ENCODE measurements at places on chromosomes 7 and 10. TPM values are rescaled to one million over a fixed set of nuclear protein-coding genes. Genes with fewer than 3 reads are reported as not detected.

Gene TMEM229A
- polyA plus RNA-seq = not detected

DNA sequence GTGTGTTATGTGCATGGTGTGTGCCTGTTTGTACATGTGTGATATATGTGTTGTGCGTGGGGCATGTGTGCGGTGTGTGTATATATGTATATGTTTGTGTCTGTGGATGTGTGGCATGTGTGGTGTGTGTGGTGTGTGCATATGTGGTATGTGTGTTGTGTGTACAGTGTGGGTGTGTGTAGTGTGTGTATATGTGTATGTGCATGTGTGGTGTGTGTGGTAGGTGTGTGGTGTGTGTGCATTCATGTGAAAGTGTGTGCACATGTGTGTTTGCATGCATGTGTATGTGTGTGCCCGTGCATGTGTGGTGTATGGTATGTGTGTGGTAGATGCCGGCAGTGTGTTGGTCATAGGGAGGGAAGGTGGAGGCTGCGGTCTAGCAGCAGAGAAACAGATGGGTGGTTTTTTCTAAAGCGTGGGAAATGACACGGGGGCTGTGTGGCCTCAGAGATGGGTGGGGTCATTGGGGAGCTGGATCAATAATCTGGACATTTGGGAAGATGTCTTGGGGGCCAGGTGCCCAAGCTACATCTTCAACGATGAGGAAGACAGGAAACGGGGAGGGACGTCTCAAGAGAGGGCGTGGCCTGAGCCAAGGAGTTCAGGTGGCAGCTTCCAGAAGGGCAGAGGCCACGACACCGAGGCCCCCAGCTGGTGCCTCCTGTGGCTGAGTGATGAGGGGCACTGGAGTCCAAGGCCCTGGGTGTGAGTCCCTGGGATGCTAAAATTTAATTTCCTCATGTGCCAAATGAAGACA is 481.3 kb downstream of the DNAJB6 start:
- no peaks in the 10 kb centered on the region for H3K27me3 ChIP-seq
- H3K27ac ChIP-seq = no peak overlapping the region
- no peaks in the 10 kb centered on the region for H3K4me1 ChIP-seq
- no peak for DNase-seq
- no peaks in the 10 kb centered on the region for H3K36me3 ChIP-seq

GRCh38 chr7:99594948-99595745 is 2.9 kb upstream of the TMEM225B start:
- no peak overlapping the region for H3K4me3 ChIP-seq
- H3K27me3 ChIP-seq = no peaks in the 10 kb centered on the region
- no peaks in the 10 kb centered on the region for H3K4me1 ChIP-seq
- no peaks in the 10 kb centered on the region for H3K36me3 ChIP-seq
- no peak for DNase-seq
- H3K27ac ChIP-seq = no peak overlapping the region

Gene SLC18A3
- polyA plus RNA-seq = not detected

DNA sequence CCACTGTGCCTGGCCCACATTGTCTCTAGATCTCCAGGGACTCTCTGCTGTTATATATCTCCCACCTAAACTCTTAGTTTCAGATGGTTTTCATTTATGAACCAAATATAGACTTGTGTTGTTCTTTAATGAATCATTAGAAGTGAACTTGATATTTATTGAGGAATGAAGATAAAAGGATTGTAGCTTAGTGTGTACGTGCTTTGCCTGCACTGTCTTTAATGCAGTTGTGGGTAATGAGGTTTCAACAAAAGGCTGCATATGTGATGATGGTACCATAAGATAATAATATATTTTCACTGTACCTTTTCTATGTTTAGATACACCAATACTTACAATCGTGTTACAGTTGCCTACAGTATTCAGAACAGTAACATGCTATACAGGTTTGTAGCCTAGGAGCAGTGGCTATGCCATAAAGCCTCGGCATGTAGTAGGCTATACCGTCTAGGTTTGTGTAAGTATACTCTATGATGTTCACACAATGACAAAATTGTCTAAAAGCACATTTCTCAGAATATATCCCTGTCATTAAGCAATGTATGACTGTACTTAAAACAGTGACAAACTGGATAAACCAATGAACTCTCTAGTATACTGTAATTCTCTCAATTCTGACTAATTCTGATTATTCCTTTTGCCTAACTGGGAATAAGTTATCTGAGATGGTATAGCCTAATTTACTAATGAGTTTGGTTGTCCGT is 25.2 kb downstream of the VCL start:
- DNase-seq = no peak
- peaks cover 8% of the 10 kb centered on the region for H3K4me1 ChIP-seq
- H3K4me3 ChIP-seq = no peak overlapping the region
- no peaks in the 10 kb centered on the region for H3K36me3 ChIP-seq
- H3K27me3 ChIP-seq = no peaks in the 10 kb centered on the region
- H3K27ac ChIP-seq = no peak overlapping the region

- no peak overlapping the region for H3K27ac ChIP-seq
- H3K36me3 ChIP-seq = no peaks in the 10 kb centered on the region
- no peaks in the 10 kb centered on the region for H3K4me1 ChIP-seq
- H3K27me3 ChIP-seq = no peaks in the 10 kb centered on the region
- DNase-seq = no peak
- H3K4me3 ChIP-seq = no peak overlapping the region
These were observed 175.3 kb downstream of the DIP2C start for GRCh38 chr10:514137-514671.

DNA sequence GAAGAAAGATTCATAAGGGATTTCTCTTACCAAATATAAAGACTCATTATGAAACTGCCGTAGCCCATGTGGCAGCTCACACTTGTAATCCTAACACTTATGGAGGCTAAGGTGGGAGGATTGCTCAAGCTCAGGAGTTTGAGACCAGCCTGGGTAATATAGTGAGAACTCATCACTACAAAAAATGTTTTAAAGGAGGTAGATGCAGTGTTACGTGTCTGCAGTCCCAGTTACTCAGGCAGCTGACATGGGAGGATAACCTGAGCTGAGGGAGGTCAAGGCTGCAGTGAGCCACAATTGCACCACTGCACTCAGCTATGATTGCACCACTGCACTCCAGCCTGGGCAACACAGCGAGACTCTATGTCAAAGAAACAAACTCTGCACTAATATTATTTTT is 18.1 kb upstream of the DNA2 start:
- no peak overlapping the region for H3K27ac ChIP-seq
- H3K4me3 ChIP-seq = no peak overlapping the region
- peaks cover 41% of the 10 kb centered on the region for H3K36me3 ChIP-seq
- H3K27me3 ChIP-seq = no peaks in the 10 kb centered on the region
- DNase-seq = no peak

Gene STEAP4
- not detected for polyA plus RNA-seq

Gene ZNF425
- polyA plus RNA-seq = 2.2 TPM

Gene ASB10
- not detected for polyA plus RNA-seq

DNA sequence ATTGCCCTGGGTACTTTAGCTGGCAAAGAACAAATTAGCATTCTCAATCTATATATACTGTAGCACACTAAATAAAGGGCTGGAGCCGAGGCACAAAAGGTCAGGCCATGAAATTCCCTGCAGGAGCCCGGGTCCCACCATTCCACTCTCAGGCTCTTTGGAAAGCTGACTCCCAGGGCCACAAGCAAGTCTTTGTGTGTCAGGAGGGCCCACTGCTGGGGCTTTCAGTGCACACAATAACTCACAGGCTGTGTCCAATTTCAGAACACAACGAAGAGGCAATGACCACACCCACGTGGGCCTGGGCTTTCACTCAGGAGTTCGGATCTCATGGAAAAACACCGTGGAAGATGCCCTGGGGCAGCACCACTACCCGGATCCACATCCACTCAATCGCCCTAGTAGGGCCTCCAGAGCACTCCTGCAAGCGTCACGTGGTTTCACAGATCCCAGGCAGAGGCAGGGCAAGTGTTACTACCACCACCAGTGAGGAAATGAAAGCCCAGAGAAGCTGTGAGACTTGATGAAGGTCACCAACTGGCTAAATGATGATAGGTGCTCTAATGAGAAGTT is 60.3 kb downstream of the COBL start:
- no peak overlapping the region for H3K4me3 ChIP-seq
- no peaks in the 10 kb centered on the region for H3K27me3 ChIP-seq
- H3K27ac ChIP-seq = no peak overlapping the region

GRCh38 chr10:131129544-131129943 is 182.0 kb downstream of the TCERG1L start:
- H3K27ac ChIP-seq = no peak overlapping the region

- H3K27me3 ChIP-seq = no peaks in the 10 kb centered on the region
- no peak overlapping the region for H3K27ac ChIP-seq
- no peak overlapping the region for H3K4me3 ChIP-seq
These were observed 106.6 kb downstream of the POU6F2 start for GRCh38 chr7:39084349-39084748.

- no peaks in the 10 kb centered on the region for H3K27me3 ChIP-seq
- H3K4me3 ChIP-seq = no peak overlapping the region
- peaks cover 15% of the 10 kb centered on the region for H3K36me3 ChIP-seq
- H3K27ac ChIP-seq = no peak overlapping the region
- H3K4me1 ChIP-seq = peaks cover 14% of the 10 kb centered on the region
These were observed 53.8 kb downstream of the APBB1IP start for GRCh38 chr10:26491934-26492333.

DNA sequence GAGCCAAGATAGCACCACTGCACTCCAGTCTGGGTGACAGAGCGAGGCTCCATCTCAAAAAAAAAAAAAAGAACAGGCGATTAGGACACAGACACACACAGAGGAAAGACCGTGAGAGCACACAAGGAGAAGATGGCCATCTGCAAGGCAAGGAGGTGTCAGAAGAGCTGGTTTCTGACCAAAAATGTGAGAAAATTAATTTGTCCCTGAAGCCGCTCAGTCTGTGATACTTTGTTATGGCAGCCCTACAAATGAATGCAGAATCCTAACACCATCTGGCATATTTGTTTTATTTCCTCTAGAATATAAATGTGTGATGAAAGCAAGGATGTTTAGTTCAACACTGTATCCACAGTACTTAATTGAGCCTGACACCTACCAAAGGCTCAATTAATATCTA is 69.7 kb downstream of the ZFAND4 start:
- DNase-seq = no peak
- H3K4me3 ChIP-seq = no peak overlapping the region
- H3K27ac ChIP-seq = no peak overlapping the region
- no peaks in the 10 kb centered on the region for H3K36me3 ChIP-seq
- no peaks in the 10 kb centered on the region for H3K27me3 ChIP-seq

- H3K36me3 ChIP-seq = no peaks in the 10 kb centered on the region
- no peak for DNase-seq
- no peaks in the 10 kb centered on the region for H3K4me1 ChIP-seq
- H3K27me3 ChIP-seq = no peaks in the 10 kb centered on the region
- H3K27ac ChIP-seq = no peak overlapping the region
These were observed 417.9 kb downstream of the IPMK start for GRCh38 chr10:57849691-57850357.

Gene ATE1
- polyA plus RNA-seq = 22.4 TPM

DNA sequence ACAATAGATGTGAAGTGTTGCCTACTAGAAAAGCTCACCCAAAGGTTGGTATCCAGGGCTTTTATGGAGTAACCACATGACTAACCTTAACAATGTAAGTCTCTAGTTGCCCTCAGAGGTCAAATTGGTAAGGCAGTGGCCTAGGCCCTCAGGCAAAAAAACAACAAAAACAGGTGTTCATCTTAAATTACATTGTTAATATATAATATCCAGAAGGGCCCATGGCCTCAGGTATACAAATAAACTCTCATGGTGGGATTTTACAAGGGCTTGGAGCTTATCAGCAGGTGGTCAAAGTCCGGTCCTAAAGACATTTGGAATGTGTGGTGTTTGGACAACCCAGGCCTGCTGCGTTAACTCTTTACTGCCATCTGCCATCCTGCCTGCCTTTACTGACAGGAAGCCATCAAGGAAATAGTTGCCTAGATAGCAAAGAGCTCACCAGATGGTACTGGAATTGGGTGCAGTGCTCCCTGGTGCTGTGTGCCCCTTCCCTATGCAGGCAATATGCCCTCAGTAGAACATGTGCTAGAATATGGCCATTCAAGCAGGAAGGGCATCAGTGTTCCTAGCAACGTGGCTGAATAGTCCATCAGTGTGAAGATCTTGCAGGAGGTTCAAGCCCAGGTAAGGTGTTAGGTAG is 36.2 kb downstream of the TOMM7 start:
- no peaks in the 10 kb centered on the region for H3K4me1 ChIP-seq
- no peak overlapping the region for H3K4me3 ChIP-seq
- no peak for DNase-seq
- H3K27me3 ChIP-seq = no peaks in the 10 kb centered on the region

Gene IGF2BP3
- 0.35 TPM for polyA plus RNA-seq

DNA sequence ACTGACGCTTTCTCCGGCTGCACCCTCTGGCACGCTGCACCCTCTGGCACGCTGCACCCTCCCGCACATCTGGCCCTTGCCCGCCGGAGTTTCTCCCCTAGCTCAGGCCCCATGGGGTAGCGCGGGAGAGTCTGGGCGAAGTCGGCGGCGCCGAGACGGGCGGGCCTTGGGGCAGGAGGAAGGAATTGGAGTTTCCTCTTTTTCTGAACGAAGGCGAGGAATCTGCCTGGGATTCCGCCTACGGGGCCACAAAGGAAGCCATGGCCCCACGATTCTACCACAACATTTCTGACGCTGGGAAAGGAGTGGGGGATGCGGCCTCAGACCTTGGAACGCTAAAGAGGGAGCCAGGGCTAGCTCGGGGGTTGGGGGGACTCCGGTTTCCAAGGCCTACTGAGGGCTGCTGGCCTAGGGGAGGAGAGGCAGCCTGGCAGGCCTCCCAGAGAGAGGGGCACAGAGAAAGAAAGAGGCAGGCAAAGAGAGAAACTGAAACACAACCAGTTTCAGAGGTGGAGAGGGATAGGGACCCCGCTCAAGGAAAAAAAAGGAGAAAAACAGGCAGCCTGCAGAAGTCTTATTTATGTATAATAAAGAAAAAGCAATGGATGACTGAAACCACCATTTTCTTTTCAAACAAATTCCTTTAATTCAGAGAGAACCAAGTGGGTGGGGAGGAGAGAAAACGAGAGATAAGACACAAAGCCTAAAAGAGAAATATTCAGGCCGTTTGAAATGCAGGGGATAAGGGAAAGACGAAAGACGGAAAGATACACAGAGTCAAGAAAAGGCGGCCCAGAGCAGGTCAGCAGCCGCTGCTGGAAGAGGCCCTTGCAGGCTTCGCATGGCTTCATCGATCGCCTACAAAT is 4.3 kb downstream of the TLX1 start:
- no peaks in the 10 kb centered on the region for H3K4me1 ChIP-seq
- H3K4me3 ChIP-seq = no peak overlapping the region
- no peaks in the 10 kb centered on the region for H3K36me3 ChIP-seq
- H3K27ac ChIP-seq = no peak overlapping the region

GRCh38 chr10:71770789-71771188 is 2.5 kb downstream of the VSIR start:
- peak overlapping the region; percentile 93 for H3K27ac ChIP-seq
- H3K27me3 ChIP-seq = no peaks in the 10 kb centered on the region
- no peak for DNase-seq
- peaks cover 75% of the 10 kb centered on the region for H3K4me1 ChIP-seq
- peak overlapping the region; percentile 91 for H3K4me3 ChIP-seq
